ENCODE measurements at places on chromosomes 11 and 22.
A peak's percentile ranks its signal among the peaks of the same experiment; 100 is the strongest.

GRCh38 chr22:20653012-20653794 lies 120.7 kb upstream of the SERPIND1 start:
- no peak for DNase-seq

GRCh38 chr11:123374622-123374968 lies 55.5 kb upstream of the GRAMD1B start:
- DNase-seq = no peak

GRCh38 chr11:104487046-104487806 lies 323.3 kb upstream of the PDGFD start:
- DNase-seq = no peak

DNA sequence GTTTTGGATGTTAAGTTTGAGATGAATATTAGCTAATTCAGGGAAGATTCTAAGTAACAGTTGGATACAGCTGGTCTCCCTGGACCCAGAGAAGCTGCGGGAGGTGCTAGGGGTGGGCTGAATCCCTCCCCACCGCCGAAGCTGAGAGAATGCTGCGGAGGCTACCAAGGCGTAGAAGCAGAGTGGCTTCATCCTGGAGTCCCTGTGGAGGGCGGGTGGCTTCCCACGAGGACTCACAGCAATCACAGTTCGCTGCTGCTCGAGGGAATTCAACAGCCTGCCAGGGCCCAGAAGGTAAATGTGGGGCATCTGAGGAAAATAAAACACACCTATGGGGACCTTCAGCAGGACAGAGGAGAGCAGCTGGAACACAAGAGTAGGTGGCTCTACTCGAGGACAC lies 11.1 kb upstream of the B3GAT1 start:
- DNase-seq = no peak

DNA sequence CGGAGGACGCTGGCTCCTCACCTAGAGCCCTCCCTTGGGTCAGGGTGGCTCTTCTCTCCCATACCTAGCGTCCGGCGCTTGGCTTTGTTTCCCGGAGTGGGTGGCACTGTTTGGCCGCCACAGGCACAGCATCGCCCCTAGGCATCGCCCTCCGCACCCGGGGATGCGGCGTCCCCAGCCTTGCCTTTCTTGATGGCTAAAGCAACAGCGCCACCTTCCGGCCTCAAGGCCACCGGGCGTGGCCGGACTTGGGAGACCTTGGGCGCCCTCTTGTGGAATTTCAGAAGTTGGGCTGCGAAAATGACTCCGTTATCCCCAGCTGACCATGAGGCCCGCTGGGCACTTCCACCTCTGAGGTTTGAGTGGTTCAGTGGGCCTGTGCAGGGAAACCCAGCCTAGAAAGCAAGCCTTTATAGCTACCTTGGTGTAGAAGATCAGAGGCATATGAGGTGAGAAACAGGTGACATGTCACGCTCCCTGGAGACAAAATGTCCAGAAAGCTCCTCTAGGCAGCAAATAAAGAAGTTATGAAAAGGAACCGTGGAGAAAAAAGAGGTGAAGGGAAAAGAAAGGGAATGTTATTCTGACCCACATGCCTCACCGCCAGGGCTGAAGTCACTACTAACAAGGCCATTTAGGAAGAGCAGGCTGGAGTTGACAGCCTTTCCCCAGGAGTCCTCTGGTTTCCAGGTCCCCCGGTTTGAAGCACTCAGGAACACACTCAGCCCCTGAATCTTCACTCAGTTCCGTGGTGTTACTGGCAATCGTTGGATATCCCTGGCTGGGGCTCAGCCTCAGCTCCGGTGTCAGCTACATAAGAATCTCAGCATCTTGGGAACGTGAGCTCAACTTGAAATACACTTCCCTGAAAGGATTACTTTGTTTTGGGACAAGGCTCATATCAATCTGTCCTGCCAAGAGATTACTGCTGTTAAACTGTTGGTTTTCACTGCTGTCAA lies 54.1 kb downstream of the SNX19 start:
- DNase-seq = peak; percentile 74

DNA sequence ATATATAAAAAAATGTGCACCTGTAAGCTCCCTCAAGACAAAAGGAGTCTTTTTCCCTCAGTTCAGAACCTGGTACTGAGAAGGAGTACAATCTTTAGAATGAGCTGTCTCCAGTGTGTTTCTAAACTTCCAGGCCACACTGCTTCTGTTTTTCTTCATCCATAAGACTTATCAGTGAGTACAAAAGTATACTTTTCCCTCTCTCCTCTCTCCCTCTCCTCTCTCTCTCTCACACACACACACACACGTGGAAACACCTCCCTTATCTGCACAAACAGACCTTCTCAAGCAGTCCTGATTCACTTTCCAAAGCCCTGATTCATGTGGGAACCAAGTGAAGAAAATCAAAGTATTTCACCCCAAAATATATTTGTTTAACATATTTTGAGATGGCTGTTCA lies 220.7 kb upstream of the UBASH3B start:
- no peak for DNase-seq

GRCh38 chr11:67541198-67541597 lies 18.0 kb upstream of the CABP2 start:
- no peak for DNase-seq

DNA sequence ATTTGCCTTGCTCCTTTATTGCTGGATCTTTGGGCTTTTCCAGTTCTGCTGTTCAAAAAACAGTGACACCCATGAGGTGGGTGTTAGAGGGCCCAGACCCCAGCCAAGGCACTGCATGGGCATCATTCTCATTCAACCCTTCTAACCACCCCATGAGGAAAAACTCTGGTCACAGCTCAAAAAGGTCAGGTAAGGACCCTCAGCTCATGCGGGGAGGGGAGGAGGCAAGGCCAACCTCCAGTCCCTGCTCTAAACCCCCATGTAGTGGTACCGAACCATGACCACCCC lies 7.4 kb downstream of the GNB1L start:
- no peak for DNase-seq

DNA sequence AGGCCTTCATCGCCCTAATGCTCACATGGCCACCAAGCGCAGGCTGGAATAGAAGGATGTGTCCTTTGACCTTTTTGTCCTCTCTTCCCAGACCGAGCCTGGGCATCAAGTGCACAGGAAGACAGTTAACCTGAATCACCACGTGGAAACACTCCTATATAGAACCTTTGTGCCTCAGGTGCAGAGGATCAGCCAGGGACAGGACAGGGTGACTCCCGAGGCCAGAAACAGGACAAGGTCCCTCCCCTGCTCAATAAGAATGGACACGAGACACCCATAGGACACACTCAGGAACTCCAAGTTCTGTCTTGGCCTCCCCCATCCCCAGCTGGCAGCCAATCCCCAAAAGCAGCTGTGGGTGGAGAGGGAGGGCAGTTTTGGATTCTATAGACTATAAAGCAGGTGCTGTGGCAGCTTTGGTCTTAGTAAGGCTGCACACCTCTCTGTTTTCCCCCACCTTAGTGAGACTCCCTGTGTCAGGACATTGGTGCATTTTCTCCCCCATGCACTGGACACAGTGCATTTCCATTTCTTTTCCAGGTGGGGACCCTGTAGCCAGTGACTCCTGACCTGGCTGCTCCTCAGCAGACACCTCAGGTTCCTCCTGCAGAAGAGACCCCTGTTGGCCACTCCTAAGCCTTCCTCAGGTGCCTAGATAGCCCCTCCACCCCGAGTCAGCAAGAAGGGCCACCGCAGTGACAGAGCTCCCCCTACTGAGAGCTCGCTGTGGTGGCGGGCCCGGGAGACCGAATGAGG lies 43.6 kb upstream of the POU2AF1 start:
- DNase-seq = peak; percentile 48

- no peak for DNase-seq
Observed at GRCh38 chr11:93498161-93498560, 45.0 kb downstream of the SMCO4 start.

- no peak for DNase-seq
Observed at GRCh38 chr11:31826536-31827438, 15.7 kb upstream of the PAX6 start.

- no peak for DNase-seq
Observed at GRCh38 chr11:76795290-76795935, 12.3 kb downstream of the TSKU start.

GRCh38 chr11:121443688-121444275 lies 8.3 kb upstream of the SORL1 start:
- DNase-seq = no peak

DNA sequence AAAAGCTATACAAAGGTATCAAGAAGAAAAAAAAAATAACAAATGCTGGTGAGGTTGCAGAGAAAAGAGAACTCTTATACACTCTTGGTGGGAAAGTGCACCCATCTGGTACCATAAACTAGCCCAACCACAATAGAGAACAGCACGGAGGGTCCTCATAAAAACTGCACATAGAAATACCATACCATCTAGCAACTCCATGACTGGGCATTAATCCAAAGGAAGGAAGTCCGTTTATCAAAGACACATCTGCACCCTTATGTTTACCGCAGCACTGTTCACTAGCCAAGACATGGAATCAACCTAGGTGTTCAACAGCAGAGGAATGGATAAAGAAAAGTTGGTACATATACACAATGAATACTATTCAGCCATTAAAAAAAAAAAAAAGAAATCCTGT lies 10.8 kb upstream of the CLDN5 start:
- no peak for DNase-seq

GRCh38 chr11:18772211-18772610 lies 19.4 kb downstream of the PTPN5 start:
- DNase-seq = no peak

- no peak for DNase-seq
Observed at GRCh38 chr22:19056951-19057401, 65.2 kb downstream of the DGCR2 start.

DNA sequence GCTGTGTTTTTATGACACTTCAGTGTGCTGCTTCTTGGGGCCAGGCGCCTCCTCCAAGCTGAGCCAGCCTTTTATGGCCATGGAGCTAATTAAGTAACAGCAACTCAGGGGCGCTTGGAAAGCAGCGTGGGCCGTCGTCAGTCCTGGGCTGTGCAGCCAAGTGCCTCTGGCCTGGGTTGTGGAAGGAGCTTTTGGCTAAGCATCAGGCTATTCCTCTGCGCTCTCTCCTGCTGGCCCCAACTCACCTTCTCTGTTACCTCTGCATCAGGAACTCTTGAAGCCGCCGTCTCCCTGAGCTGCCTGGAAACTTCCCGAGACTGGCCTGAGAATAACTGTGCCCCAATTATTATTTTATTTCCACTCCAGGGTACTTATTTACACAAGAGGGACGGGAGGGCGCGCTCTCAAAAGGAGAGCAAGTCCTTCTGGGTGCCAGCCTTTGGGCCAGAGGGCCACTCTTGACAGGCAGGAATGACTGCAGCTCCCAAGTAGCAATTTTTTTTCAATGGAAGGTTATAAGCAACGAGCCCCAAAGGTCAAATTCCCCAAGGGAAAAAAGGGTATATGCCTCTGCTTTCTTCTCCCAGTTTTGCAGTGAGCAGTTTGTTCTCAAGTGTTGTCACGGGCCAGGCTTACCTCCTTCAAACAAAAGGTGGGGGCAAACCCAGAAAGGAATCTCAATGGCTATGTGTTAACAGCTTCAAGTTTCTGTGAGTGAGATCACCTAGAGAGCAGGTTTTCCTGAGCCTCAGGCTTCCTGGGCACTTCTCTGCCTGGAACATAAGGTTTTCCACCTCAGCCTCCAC lies 38.5 kb upstream of the NAV2 start:
- DNase-seq = no peak

DNA sequence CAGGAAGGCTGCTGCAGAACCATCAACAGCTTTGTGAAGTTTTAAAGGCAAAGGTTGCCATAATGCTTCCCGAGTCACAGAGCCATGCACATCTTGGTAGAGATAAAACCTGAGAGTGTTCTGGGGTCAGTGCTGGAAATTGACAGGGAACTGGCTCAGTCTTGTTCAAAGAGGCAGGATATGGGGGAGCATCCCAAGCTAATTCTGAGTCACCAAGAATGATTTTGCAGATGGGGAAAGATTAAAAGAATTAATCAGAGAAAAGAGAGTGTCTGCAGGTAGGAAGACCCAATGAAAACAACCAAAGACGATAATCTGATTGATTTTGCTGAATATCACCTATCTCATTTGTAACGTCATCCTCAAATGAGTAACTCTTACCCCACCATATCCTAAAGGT lies 99.9 kb upstream of the CD44 start:
- DNase-seq = no peak

DNA sequence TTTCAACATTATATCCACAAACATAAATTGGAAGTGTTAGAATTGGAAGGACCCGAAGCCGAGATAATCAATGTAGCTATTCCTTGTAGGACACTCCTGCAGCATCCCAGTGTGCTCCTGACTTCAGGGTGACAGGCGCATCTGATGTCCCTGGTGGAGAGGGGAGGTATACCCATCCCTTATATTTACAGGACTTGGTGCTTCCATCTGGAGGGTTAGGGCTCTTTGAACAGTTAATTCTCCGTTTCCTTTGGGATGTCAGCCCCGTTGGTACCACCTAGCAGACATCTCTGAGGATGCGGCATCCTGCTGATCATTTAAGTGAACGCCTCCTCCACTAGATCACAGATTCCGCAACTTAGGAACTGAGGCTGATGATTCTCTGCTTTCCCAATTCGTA lies 451.3 kb downstream of the OPCML start:
- DNase-seq = no peak

- no peak for DNase-seq
Observed at GRCh38 chr11:113375402-113375801, 12.2 kb upstream of the ANKK1 start.

GRCh38 chr11:44268614-44269080 lies 41.3 kb downstream of the ALX4 start:
- no peak for DNase-seq

DNA sequence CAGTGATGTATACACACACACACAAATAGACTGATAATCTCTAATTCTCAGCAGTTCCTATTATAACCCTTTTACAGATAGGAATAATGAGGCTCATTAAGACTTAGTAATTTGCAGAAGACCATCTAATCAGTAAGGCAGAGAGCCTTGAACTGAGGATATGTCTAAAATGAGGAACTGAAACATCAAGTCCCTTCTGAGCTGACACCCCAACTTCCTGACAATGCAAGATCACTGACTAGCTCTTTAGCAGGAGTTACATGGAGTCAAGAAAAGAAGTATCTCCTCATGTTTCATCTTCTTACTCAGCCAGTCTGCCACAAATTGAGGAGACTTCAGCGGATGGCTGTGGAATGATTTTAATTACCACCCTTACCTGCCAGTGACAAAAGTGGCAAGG lies 193.0 kb downstream of the MSANTD4 start:
- no peak for DNase-seq

GRCh38 chr11:1168256-1168655 lies 10.5 kb downstream of the MUC5AC start:
- DNase-seq = no peak

GRCh38 chr11:22808571-22809197 lies 20.9 kb downstream of the SVIP start:
- DNase-seq = no peak

GRCh38 chr11:34960277-34960676 lies 43.9 kb downstream of the PDHX start:
- no peak for DNase-seq

GRCh38 chr11:103851166-103851651 lies 185.2 kb upstream of the DDI1 start:
- no peak for DNase-seq
